Activated effector memory CD4-positive, alpha-beta T cell treated with anti-CD3 and anti-CD28 coated beads, Interleukin-2, amount 50 U/mL, for 16 hours (primary cell): ENCODE measurements at places on chromosomes 2 and 18.

GRCh38 chr2:136025057-136025973 lies 39.9 kb upstream of the DARS1 start:
- peak; percentile 65 for DNase-seq

GRCh38 chr2:174158003-174158402 lies 90.3 kb downstream of the OLA1 start:
- no peak for DNase-seq

DNA sequence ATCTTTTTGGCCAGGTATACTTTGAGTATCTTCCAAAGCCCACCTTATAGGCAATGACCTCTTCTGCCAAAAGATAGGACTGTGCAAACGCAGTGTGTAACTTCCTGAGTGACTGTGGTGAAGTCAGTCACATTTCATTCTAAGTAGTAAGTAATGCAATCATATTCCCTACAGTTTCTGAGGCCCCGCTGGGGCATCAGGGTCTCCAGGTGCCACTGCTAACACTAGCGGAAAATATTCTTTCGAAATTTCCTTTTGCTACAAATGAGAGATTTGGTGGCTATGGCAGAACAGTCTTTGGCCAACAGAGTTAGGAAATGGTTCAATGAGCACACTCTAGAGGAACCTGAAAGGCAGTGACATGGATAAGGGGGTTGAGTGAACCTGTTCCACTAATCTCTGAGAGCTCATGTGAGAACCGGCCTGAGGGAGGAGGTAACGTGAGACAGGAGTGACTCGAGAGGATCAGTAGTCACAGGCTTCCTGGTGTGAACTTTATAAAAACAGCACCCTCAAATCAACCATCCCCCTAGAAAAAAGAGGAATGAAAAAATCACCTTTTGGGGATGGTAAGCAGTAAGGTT lies 102.6 kb upstream of the LPIN2 start:
- no peak for DNase-seq

DNA sequence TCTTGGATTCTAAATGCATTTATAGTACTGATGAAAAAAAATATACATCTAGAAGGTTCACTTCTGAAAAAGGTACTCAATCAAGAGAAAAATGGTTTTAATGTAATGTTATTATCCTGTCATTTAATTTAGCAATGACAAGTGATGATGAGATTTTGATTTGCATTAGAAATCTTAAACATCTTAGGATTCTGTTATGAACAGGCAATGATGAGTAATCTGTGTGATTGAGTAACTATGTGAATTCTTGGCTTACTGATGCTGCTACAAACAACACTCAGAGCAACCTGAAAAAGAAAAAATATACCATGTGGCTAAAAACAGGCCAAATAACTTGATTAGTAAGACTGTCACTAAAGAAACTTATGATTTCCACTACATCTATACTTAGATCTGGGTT lies 30.1 kb downstream of the RBKS start:
- DNase-seq, result no peak
